ENCODE measurements at places on chromosomes 12 and 14.

DNA sequence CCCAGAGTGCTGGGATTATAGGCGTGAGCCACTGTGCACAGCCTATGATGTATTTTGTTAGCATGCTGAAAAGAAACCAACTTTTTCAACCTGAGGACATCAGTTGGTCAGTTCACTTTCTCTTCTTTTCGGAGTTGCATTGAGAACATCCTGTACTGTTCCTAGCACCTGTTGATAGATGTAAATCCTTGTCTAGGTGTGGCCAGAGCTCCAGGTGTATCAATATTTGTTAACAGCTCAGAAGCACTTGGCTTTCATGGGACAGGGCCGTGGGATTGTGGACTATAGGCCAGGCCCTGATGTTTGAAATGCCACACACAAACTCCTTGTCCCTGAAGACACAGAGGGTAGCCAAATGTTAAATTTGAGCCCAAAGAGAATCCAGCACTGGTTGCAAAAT, 14.9 kb downstream of the HCAR2 start:
- DNase-seq, result no peak

GRCh38 chr14:53692451-53692850, 264.2 kb downstream of the BMP4 start:
- DNase-seq, result no peak

GRCh38 chr12:59115995-59116394, 195.7 kb upstream of the LRIG3 start:
- DNase-seq, result no peak

DNA sequence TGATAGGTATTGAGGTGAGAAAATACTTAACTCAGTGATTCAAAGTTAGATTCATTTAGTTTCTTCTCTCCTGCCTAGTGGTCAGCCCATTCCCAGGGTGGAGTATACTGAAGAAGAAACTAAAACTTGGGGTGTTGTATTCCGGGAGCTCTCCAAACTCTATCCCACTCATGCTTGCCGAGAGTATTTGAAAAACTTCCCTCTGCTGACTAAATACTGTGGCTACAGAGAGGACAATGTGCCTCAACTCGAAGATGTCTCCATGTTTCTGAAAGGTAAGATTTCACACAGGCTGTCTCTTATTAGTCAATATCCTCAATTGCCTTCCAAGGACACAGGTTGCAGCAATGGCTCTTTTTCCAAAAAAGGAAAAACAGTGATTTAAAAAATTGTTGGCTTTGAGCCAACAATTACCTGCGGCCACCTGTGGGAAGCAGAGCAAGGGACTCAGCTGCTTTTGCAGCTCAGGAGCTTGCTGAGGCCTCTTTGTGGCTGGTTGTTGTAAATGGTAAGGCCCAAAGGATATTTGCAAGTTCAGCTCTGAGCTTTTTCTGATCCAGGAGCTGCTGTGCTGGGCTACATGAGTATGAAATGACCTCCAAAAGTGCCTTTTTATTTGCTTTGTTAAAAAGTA, 33.9 kb downstream of the TPH2 start:
- DNase-seq, result no peak

- DNase-seq, result no peak
Observed at GRCh38 chr14:53964249-53964648, 7.6 kb upstream of the BMP4 start.

- no peak for DNase-seq
Observed at GRCh38 chr12:74646831-74647230, 109.2 kb downstream of the ATXN7L3B start.

DNA sequence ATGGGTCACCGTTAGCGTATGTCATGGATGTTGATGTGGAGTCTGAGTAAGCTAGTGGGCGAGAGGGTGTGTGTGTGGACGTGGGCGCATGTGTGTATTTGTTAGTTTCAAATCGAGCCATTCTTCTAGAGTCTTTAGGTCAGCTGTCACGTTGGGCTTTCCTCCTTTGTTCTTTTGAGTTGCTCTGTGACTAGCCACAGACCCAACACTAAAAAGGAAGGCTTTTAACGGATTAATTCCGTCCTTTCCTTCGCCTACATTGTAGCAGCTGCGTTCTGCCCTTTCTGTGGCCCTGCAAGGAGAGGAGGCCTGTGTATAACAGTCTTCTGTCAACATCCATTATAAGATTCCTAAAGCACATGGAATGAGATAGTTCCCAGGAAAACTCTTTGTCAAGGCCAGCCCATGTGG, 117.2 kb upstream of the DNM1L start:
- no peak for DNase-seq

DNA sequence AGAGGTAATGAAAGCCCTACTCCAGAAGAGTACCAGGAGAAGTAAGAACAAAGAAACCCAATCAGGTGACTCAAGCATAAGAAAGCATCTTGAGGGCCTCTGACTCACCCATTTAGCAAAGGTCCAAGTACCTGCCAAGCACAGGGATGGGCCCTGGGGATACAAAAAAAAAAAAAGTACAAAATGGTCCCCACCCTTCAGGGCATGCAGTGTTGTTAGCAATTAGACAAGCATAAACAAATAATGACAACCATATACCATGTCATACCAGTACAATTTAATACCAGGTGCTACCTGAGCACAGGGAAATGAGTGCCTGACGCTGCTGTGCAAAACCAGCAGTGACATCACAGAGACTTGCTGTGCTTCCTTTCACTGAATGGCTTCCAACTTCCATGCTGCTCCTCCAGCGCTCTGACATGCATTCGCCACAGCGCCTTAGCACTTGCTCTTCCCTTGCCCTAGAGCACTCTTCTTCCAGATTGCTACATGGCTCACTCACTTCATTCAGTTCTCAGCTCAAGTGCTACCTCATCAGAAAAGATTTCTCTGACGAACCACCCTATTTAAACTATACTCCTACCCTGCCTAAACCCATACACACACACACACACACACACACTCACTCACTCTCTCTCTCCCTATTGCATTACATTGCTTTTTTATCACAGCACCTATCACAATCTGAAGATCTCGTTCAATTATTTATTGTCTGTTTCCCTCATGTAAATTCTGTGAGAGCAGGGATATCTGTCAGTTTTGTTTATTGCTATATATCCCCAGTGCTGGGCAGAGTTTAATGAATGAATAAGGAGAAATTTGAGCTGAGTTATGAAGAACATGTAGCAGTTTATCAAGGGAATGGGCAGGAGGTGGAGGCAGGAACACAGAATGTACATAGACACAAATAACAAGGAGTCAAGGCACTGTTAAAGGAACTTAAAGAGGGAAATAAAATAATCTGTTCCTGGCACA, 12.9 kb upstream of the EPS8 start:
- DNase-seq, result no peak

DNA sequence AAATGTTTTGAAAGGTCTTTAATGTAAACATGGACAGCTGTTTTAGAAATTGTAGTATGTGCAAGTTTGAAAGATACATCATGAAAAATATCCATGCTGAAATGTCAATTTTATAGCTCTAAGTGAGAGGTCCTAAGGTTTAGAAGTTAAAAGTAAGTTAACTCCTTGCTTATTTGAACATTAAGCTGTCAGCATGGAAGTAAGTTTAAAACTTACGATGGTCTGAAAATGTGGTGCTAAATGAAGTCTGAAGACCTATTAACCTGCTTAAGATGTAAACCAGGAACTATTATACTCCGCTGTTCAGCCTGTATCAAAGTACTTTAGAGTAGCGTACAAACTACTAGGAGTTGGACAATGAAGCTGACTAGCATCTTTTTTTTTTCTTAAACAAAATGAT, 1082.4 kb downstream of the TMTC2 start:
- DNase-seq, result no peak

- DNase-seq, result no peak
Observed at GRCh38 chr12:68768431-68768939, 22.5 kb downstream of the SLC35E3 start.

- no peak for DNase-seq
Observed at GRCh38 chr12:29707846-29708245, 75.9 kb downstream of the TMTC1 start.

- no peak for DNase-seq
Observed at GRCh38 chr12:25126746-25127145, 68.2 kb downstream of the DNAI7 start.

DNA sequence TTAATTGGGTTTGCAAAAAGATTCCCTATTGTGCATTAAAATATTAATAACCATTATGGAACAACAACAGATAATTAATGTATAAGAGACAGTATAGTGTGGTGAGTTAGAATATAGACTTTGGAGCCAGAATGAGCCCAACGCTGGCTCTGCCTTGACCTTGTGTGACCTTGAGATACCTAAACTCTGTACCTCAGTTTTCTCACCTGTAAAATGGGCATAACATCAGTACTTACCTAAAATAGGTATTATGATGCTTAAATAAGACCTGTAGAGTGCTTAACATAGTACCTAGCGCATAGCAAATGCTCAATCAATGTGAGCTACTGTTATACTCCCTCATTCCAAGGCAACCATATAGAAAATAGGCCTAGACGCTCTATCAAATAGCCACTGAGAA, 90.9 kb upstream of the TTC7B start:
- DNase-seq, result no peak

GRCh38 chr14:71451501-71451900, 480.7 kb upstream of the RGS6 start:
- no peak for DNase-seq

DNA sequence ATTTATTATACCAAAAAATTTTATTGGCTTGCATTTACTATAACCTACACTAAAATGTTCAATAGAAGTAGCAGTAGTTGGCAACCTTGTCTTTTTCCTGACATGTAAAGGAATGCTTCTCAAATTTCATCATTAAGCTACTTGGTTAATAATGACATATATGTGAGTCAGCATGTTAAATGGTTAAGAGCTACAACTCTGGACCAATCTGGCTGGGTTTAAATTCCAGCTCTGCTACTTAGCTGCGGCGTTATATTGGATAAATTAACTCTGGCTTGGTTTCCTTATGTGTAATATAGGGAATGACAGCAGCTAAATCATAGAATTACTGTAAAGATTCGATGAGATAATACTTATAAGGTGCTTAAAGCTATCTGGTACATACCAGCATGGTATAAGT, 53.7 kb upstream of the OTOGL start:
- no peak for DNase-seq

GRCh38 chr12:12726555-12727093, 9.5 kb downstream of the CDKN1B start:
- DNase-seq, result no peak

DNA sequence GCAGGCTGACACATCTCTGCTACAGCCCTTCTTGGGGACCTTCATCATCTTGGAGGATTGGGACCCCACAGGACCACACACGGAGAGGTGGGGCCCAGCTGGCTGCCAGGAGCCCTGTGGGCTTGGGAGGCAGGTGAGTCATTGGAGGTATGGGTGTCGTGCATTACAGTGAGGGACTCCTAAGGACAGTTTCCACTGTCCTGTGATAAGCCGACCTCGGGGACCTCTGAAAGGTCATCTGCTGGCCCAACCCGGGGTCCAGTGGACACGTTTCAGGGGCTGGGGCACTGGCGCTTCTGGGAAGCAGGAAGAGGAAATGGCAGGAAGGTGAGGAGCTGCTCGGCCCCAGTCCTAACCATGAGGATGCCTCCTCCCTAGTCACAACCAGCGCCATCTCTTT, 238.0 kb downstream of the BCL11B start:
- DNase-seq, result no peak

- DNase-seq, result no peak
Observed at GRCh38 chr12:2160043-2160442, 107.3 kb downstream of the CACNA1C start.

DNA sequence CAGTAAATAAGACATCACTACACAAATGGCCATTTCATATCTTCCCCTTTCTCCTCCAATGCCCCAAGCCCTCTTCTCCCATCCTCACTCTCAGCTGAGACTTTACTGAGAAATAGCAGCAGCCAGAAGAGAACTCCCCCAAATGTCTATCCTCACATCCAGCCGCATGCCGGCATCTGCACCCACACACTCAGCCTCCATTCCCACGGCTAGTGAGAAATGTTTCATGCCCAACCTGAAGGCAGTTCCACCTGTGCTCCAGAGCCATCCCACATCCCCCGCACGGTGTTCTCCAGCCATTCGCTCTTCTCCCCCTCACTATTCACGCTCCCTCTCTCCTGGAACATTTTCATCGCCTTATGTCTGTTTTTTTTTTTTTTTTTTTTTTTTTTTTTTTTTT, 208.7 kb upstream of the DIO3 start:
- DNase-seq, result no peak

- DNase-seq, result no peak
Observed at GRCh38 chr12:105538880-105539279, 208.4 kb downstream of the C12orf75 start.

- DNase-seq, result peak; percentile 34
Observed at GRCh38 chr14:102323102-102323501, 3.6 kb downstream of the ZNF839 start.

DNA sequence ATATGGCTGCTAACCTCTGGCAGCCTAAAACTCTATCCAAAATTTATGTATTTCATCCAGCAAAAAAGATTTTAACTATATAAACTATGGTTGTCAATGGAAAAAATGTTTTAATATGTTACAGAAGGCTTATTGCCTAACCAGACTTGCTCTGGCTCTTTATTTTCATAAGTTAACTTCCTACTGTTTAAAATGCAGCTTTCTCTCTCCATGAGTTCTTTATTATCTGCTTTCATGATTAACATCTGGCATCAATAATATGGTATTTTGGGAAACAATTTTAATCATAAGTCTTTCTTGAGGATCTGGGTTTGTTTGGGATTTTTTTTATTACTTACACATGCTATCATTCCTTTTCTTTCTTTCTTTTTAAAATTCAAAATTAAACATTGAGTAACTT, 20.5 kb downstream of the KERA start:
- no peak for DNase-seq

- DNase-seq, result no peak
Observed at GRCh38 chr12:10381928-10382628, 7.8 kb downstream of the KLRK1 start.

DNA sequence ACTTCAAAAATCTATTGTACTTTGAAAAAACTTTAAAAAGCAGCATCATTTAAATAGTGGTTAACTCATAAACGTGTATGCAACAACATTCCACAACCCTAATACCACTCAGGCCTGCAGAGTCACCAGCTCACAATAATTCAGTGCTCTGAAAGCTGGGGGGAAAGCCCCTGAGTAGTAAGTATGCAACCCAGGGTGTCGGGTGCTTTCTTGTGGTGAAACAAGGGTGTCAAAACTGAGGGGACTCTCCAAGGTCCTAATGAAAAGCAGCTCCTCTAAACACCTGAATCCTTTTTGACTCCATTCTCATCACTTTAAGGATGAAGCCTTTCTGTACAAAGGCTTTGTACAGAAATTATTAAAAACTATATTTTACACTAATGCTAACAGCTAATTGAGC, 33.7 kb downstream of the FGFR1OP2 start:
- no peak for DNase-seq

DNA sequence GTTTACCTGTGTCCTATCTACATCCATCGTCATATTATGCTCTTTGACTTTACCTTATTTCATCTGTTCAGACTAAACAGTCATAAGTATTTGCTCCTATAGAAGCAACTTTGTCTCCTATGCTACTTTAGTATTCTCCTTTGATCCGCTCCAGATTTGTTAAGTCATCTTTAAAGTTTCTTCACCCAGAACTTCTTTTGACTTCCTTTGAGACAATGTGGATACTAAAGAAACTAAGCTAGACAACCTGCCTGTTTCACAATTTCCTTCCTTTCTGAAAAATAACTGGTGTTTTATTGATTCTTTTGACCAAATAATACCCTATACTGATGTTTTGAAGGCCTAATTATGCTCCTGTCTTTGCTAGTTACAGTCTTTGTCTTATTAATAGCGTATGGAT, 30.0 kb upstream of the LRRK2 start:
- DNase-seq, result no peak

Measured in endothelial cell (in vitro differentiated cells).